ENCODE measurements at places on chromosomes 5 and 9. TPM values are rescaled to one million over a fixed set of nuclear protein-coding genes. Genes with fewer than 3 reads are reported as not detected.

DNA sequence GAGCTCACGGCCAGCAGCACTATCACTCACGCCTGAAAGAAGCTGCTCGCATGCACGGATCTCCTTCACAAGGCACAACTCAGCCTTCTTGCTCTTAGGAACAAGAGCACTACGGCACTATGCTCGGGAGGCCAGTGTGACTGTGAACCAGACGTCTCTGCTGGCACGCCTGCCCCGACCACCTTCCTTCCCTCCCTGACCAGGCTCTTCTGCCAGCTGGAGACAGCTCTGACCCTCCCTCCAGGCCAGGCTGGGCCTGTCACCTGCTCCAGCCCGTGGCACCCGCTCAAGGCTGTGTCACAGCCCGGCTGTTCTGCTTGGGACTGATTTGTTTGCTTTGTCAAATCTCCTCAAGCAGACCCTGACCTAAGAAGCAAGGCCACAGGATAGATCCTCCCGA is 7.0 kb downstream of the TBC1D9B start:
- no peak for DNase-seq

GRCh38 chr9:88399966-88400365 is 11.7 kb downstream of the SPIN1 start:
- no peak for DNase-seq

GRCh38 chr5:116521173-116521872 is 53.3 kb downstream of the SEMA6A start:
- no peak for DNase-seq

- DNase-seq, result peak; percentile 87
Measured at GRCh38 chr9:137454597-137455358, 4.4 kb downstream of the NSMF start.

DNA sequence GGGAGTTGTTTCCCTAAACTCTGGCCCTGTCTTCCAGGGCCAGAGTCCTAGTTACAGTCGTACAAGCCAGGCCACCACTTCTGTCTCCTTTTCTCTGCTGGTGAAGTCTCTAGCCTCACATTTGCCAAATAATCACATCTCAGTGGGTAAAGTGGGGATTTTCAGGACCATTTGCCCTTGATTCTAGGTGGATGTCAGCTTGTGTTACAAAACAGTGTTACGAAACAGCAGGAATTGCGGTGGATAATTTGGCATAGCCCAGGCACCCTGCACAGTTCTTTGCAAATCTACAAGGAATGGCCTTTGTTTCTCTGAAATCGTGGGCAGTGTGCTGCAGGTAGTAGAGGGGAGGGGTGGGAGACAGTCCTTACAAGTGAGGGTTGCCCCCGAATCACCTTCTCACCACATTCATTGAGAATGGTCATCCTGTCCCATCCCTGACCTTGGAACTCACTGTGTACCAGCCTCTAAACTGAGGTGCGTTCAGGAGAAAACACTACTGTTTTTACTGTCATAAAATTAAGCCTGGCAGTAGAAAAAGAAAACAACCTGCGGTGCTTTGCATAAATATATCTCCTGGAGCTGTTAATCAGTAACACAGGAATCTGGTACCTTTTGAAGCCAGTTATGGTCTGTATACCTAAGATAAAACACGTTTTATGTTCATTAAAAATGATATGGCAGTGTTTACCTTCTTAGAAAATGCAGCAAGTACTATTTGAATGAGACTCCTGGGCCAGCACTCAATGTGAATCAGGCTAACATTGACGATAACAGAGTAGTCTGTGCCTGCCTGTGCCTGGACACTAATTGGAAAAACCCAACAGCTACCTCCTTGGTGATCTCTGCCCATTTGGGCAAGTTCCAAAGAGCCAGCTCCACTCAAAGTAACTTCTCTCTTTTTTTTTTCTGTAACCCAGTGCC is 44.3 kb downstream of the CYSTM1 start:
- DNase-seq, result no peak

GRCh38 chr9:1018121-1018520 is 32.0 kb upstream of the DMRT2 start:
- DNase-seq, result peak; percentile 66

GRCh38 chr5:145510324-145510723 is 324.8 kb downstream of the PRELID2 start:
- no peak for DNase-seq

DNA sequence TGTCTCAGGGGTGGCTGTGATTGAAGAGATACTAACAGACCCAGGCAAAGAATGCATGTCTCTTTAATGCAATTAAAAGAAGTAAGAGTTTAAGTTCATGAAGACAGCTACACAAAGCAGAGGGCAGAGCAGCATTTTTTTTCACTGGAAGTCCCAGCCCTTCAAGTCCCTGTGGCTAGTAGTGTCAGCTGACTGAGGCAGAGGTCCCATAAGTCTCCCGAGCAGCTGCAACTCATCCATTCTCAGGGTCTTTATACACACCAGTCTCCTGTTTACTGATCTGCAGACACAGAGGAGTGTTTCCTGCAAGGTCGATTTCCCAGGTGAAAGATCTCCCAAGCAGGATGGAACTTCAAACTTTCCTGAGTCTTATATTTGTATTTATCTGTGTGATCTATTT is 169.4 kb upstream of the GLRA1 start:
- DNase-seq, result no peak

DNA sequence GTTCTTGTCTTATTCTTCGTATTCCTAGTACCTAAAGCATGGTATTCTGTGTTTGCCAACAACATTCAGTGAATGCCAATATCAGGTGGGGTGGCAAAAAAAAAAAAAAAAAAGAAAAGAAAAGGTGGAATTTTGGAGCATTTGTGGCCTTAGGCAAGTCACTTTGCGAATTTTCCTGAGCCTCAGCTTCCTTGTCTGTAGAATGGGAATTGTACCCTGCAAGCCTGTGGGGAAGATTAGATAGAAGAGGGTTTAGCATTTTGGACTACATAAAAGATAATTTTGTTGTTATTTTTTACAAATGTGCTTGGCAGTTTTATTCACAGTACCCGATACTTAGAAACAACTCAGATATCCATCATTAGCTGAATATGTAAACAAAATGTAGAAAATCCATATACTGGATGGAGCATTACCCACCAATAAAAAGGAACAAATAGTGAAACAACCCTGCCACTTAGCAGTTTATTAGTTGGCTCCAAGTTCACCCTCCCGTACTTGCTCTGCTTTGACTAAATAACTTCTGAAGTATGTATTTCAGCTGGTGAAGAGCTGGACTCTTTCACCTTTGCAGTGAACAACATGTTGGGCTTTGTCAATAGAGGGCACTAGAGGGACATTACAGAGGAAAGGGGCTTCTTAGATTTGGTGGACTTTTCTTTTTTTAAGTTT is 13.6 kb downstream of the UBE2D2 start:
- DNase-seq, result peak; percentile 42

- DNase-seq, result no peak
Measured at GRCh38 chr5:6710070-6710469, 3.2 kb upstream of the TENT4A start.

DNA sequence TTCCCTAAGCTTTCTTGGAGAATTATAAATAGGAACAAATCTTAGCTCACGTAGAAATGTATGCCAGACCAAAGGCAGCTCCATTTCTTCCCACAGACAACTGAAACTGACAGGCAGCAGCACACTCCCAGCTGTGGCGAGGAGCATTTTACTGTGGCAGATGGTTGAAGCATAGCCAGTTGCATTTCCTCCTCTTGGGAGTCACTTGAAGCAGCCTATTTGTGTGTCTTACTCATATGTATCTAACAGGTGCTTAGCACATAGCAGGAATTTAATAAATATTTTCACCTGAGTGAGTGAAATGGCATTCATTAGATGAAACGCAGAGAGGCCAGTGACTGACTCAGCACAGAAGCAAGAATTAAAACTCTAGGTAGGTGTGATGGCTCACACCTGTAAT is 12.3 kb upstream of the MTMR12 start:
- no peak for DNase-seq

GRCh38 chr9:75455444-75455921 is 367.2 kb downstream of the OSTF1 start:
- DNase-seq, result no peak

- no peak for DNase-seq
Measured at GRCh38 chr5:31469466-31469865, 62.4 kb downstream of the DROSHA start.

- DNase-seq, result no peak
Measured at GRCh38 chr9:90515510-90515909, 127.1 kb downstream of the DIRAS2 start.

- DNase-seq, result peak; percentile 86
Measured at GRCh38 chr5:141513627-141514329, 24.9 kb downstream of the PCDHGC5 start.

- DNase-seq, result peak; percentile 97
Measured at GRCh38 chr5:139698490-139699146, 50.5 kb downstream of the CXXC5 start.

DNA sequence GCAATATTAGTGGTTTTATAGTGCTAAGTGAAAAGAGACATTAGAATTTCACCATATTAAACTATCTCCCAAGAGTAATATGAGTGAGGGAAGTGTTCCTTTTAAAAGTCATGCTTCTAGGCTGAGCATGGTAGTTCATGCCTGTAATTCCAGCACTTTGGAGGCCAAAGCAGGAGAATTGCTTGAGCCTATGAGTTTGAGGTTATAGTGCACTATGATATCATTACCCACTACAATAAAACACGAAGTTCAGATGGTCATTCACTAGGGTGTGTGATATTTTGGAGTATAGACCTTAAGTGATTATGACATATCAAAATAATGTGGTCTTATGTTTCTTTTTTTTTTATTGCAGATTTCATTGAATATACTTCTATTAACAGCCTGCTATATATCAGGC is 6.7 kb downstream of the KIF2A start:
- DNase-seq, result no peak

DNA sequence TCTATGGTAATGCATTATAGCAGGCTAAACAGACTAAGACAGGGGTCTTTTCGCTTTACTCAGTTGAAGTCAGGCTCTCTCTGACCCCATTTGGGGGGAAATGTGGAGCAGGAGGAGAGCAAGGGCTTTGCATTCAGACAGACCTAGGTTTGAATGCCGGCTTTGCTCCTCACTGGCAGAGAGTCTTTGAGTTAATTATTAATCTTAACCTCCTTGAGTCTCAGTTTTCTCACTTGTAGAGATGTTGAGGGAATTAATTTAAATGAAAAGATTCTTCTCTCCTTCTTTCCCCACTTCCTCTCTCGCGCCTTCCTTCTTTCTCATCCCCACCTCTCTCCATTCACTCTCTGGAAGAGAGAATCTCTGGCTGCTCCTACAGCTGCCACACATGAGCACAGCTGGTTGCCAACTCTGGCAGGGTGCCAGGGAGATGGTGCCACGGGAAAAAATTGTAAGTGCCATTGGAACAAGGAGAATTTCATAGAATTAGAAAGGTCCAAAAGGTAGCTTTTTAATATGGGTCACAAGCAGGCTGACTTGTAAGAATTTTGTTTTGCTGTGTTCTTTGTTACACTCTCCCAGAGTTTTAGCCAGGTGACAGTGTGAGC is 25.2 kb upstream of the GLRA1 start:
- DNase-seq, result no peak

GRCh38 chr9:78029551-78030295 is 1.9 kb downstream of the GNAQ start:
- no peak for DNase-seq

GRCh38 chr5:135654761-135655467 is 76.1 kb upstream of the CXCL14 start:
- DNase-seq, result no peak

- no peak for DNase-seq
Measured at GRCh38 chr5:155259648-155260047, 246.1 kb downstream of the KIF4B start.

The POU5F2 gene
- total RNA-seq, result 0.03 TPM

The NMUR2 gene
- not detected for total RNA-seq

The PTGES gene
- 1.2 TPM for total RNA-seq

The TOMM5 gene
- 157 TPM for total RNA-seq

The FST gene
- 15.9 TPM for total RNA-seq

The QRFP gene
- total RNA-seq, result not detected

The ARAP3 gene
- 23.8 TPM for total RNA-seq

The SLC12A2 gene
- total RNA-seq, result 5.4 TPM

The ADCY2 gene
- 30.0 TPM for total RNA-seq

The MRPL50 gene
- total RNA-seq, result 23.3 TPM

The PRUNE2 gene
- total RNA-seq, result 3.3 TPM

The HNRNPA0 gene
- 23.9 TPM for total RNA-seq

The ANKRD31 gene
- not detected for total RNA-seq

The SOX30 gene
- 0.04 TPM for total RNA-seq
